ENCODE measurements at places on chromosomes 3 and 15.

GRCh38 chr3:175558261-175558660, 699.1 kb downstream of the NAALADL2 start:
- no peak for DNase-seq

GRCh38 chr3:106485802-106486201, 617.0 kb upstream of the CBLB start:
- no peak for DNase-seq

- DNase-seq, result no peak
Measured at GRCh38 chr3:132549890-132550578, 47.0 kb upstream of the ACKR4 start.

- DNase-seq, result no peak
Measured at GRCh38 chr3:189338366-189338765, 166.6 kb downstream of the TPRG1 start.

DNA sequence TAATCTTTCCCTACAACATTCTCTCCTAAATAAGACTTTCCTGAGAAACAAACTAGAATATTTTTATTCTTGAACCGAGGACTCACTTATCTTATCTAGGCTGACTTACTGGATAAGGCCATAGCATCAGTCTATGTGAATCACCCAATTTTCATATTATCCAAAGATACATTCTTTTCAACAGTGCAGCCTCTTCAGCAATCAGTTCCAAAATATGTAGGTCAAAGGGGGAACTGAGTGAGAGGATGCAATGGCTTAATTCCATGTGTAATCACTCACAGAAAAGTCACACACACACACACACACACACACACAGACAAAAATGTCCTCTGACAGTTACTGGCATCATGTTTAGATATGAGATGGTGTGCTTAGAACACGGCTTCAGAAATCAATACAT, 31.5 kb upstream of the MECOM start:
- DNase-seq, result no peak

Data from CMK (cell line).